ENCODE measurements at places on chromosomes 13 and 19.

DNA sequence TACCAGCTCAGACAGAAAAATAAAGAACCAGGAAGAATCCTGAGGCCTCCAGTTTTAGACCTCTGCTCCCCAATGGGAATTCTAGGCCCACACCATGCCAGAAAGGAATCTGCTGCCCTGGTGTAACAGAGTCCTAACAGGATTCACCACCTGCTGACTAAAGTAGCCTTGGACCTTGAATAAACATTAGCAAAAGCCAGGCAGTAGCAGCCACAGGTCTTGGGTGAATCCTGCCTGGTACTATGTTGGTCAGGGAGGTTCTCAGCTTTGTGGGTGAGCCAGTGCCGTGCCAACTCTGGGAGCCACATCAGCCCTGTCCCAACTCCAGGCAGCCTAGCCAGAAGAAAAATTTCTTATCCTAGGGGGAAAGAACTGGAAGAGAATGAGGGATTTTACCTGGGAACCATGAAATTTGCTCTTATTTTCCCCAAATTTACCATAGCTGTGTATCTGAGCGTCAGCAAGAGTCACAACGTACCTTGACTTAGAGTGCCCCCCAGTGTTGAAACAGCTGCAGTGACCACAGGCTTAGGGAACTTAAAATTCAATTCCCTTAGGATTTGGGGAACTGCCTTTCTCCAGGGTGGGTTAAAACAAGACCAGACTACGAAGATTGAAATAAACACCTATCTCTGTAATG is 1895.6 kb upstream of the PRR20A start:
- DNase-seq, result no peak

GRCh38 chr13:23969647-23970046 is 72.3 kb upstream of the C1QTNF9B start:
- DNase-seq, result no peak

DNA sequence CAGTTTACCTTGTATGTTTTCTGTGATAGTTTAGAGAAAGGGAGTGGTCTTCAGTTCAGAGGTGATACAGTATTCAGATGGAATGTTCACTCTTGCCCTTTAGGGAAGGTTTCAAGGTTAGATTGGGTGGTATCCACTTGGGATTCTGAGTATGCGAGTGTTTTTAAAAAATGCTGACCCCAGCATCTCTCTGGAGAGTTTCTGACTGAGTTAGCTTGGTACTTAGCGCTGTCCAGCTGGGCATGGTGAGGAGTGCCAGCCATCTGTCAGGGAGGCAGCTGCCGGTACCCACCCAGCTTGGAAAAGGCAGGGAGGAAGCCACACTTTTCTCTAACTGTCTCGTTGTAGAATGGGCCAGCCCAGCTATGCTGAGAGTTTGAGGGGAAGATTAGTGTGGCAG is 63.3 kb downstream of the ARHGEF7 start:
- no peak for DNase-seq

GRCh38 chr19:29268721-29269393 is 55.9 kb upstream of the UQCRFS1 start:
- DNase-seq, result no peak

DNA sequence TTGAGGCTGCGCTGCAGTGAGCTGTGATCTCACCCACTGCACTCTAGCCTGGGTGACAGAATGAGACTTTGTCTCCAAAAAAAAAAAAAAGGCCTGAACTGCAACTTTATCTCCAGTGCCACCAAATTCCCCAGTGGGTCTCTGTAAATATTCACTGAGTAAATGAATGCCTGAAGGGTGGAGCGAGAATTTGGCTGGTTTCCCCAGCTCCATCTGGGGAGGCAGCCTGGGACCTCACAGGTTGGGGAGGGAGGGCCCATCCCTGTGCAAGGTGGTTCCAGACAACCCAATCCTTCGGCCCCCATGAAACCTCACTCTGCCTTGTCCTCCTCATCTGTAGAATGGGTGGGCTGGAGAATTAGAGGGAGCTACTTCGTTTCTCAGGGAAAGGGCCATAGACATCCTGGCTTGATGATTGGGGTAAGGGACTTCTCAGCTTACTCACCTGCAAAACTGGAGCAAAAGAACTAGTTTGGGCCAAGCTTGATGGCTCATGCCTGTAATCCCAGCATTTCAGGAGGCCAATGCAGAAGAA is 4.2 kb upstream of the PKN1 start:
- DNase-seq, result no peak

GRCh38 chr19:49557641-49558325 is 22.6 kb downstream of the NOSIP start:
- no peak for DNase-seq

DNA sequence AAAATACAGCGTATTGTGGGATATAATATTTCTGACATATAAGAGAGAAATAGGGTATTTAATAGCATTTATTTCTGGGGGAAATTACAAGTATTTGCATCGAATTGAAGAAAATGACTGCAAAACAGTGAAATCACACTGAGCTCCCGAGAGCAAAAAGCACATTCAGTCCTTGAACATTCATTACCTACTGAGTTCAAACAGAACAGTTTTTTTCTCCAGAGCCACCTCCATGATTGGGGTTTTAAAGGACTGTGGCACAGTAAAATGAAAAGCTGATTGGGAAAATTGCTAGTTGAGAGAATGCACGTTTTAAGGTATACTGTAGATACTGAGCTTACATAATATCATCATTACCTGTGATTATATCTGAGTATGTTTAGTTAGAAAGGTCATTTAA is 58.0 kb upstream of the TRPC4 start:
- no peak for DNase-seq

DNA sequence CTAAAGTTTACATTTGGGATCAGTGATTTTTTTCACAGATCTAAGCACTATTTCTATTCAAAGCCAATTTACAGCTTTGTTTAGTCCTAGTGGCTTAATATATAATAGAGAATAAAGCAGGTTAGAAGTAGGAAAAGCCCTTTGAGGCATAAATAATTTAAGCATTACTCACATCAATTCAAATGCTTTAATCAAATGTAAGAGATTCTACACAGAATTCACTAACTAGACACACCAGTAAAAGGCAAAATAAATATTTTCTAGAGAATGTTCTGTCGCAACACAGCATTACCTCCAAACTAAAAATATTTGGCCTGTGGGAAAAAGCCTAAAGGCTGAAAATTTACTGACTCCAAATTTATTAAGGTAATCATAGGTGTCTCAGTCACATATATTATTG is 31.3 kb downstream of the KCTD12 start:
- DNase-seq, result no peak

- no peak for DNase-seq
Observed at GRCh38 chr19:40928850-40929249, 46.8 kb upstream of the CYP2A7 start.

- no peak for DNase-seq
Observed at GRCh38 chr13:113943821-113944565, 29.9 kb downstream of the C13orf46 start.

- no peak for DNase-seq
Observed at GRCh38 chr13:54029720-54030119, 1001.1 kb downstream of the OLFM4 start.

GRCh38 chr19:31312009-31312676 is 37.1 kb downstream of the TSHZ3 start:
- peak; percentile 54 for DNase-seq

GRCh38 chr13:110455941-110456340 is 105.6 kb downstream of the RAB20 start:
- peak; percentile 72 for DNase-seq

GRCh38 chr13:71082631-71083030 is 784.4 kb downstream of the DACH1 start:
- DNase-seq, result no peak

DNA sequence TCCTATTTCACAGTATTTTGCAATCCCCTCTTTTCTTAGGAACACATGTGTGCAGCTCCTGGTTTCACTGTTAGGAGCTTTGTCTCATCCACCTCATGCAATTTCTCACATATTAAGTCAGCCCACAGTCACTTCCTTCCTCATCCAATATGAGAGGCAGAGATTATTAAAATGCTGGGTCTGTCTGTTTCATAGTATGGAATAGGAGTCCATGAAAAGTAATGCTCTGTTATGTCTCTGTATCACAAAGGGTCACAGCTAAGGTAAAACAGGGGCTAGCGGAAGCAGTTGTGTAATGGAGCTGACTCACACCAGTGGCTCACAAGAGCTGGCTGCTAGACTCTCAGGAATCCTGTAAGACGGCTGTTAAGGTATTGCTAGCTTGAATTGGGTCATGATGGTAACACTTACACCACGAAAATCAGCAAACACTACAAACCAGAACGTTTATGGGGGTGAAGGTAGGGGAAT is 216.5 kb downstream of the EFNB2 start:
- DNase-seq, result no peak

GRCh38 chr13:93620181-93620765 is 393.7 kb downstream of the GPC6 start:
- DNase-seq, result no peak

- DNase-seq, result no peak
Observed at GRCh38 chr19:12162513-12162881, 399 bp upstream of the ZNF136 start.

- no peak for DNase-seq
Observed at GRCh38 chr13:48167866-48168265, 65.1 kb upstream of the ITM2B start.
